Breast epithelium (tissue), 4 donors: ENCODE measurements at places on chromosomes 1 and 21. TPM values are rescaled to one million over a fixed set of nuclear protein-coding genes. Genes with fewer than 3 reads are reported as not detected.

DNA sequence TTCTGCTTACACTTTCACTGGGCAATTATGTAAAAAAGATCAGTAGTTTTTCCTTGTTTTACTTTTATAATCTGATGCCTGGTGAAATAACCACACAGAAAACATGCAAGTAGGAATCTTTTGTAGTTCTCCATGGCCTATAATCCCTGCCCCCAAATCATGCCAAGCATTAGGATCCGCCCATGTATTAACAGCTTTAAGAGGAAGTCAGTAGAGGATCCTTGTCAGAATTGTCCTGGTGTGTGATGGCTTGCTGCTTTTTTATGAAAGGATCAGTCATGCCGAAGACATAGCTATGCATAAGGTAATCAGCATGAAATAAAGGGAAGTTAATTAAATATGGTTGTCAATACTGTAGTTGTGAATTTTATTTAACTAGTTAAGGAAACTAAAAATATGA is 20.0 kb downstream of the ADGRL2 start:
- no peak for DNase-seq

- no peak for DNase-seq
These were observed 21.9 kb upstream of the LAX1 start for GRCh38 chr1:203743091-203743571.

DNA sequence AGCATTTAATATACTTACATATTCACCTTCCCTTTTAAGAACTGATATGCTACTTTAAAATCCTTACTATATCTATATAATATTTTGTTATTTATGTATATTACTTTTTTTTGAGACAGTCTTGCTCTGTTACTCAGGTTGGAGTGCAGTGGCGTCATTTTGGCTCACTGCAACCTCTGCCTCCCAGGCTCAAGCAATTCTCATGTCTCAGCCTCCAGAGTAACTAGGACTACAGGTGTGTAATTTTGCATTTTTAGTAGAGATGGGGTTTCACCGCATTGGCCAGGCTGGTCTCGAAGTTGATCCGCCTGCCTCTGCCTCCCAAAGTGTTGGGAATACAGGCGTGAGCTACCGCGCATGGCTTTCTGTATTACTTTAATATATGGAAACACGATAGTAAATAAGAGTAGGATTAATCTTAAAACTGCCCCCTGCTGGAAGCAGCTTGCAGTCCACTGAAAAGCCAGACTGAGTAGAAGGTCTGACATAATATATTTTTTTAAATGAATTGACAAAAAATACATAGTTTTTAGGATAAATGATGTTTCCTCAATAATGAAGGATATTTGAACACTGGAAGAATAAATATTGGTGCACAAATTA is 24.4 kb downstream of the RCAN3 start:
- DNase-seq = no peak

- no peak for DNase-seq
These were observed 19.6 kb upstream of the PIK3R3 start for GRCh38 chr1:46152016-46152415.

- DNase-seq = no peak
These were observed 16.2 kb upstream of the CAPN9 start for GRCh38 chr1:230730977-230731376.

DNA sequence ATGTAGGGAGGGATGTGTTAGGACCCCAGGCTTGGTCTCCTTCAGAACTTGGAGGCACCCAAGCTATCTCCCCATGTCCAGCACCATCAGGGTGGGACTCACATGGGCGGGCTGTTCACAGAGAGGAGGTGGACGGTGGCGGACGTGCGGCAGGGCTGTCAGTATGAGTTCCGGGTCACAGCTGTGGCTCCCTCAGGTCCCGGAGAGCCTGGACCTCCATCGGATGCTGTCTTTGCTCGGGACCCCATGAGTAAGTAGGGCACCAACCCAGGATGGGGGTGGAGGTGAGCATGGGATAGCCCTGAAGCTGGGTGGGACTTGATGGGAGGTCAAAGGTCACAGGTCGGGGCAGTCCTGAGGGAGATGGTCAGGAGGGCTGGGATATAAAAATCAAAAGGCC is 27.8 kb downstream of the IGFN1 start:
- DNase-seq = no peak

- no peak for DNase-seq
These were observed 15.1 kb downstream of the PSRC1 start for GRCh38 chr1:109267743-109268300.

DNA sequence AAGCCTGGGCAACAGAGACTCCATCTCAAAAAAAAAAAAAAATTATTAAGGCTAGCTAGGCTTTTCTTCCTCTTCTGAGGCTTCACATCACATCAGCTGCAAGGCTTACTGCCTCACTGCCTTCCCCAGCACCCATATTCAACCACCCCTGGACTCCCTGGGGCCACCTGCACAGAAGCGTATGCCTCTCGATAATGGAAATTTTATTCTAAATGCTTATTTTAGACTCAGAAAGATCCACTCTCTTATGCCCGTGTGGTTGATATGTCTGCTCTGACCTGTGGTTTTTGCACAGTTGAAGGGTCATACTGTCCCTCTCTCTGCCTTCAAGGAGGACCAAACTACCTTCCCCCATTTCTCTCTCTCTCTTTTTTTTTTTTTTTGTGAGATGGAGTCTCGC is 1.5 kb upstream of the FCRLA start:
- no peak for DNase-seq

GRCh38 chr1:236768601-236769000 is 26.5 kb upstream of the MTR start:
- DNase-seq = no peak

GRCh38 chr1:20753589-20753988 is 21.1 kb upstream of the SH2D5 start:
- DNase-seq = no peak

DNA sequence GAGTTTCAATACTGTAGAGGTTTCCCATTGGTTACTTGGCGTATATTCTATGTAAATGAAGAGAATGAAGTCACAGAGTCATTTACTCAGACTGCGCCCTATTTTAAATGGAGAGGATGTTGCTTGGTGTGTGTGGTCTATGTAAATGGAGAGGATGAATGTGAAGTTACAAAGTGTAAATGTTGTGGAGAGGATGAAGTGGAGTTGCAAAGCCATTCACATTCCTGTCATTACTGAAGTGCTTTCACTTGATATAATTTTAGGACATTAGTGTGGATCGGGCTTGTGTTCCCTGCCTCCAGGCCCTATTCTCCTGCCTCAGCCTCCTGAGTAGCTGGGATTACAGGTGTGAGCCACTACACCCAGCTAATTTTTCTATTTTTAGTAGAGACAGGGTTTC is 99.4 kb upstream of the CACYBP start:
- no peak for DNase-seq

DNA sequence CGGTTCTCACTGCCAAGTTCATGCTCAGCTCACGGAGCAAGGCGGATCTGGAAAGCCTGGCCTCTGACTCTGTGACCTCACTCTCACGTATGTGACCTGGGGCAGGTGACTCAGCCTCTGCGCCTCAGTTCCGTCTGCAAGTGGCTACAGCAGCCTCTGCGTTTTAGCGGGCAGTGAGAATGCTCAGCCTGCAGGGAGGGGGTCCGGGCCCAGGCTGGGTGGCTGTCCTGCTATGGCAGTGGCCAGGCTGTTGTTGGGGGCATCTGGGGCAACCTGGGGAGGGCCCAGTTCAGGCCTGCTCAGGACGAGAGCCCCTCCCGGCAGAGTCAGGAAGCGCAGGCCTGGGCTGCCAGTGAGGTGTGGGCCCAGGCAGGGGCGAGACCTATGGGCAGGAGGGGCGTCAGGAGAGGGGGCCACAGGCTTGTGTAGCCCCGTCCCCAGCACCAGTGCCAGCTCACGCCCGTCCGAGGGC is 27.9 kb downstream of the ARHGEF16 start:
- peak; percentile 47 for DNase-seq

DNA sequence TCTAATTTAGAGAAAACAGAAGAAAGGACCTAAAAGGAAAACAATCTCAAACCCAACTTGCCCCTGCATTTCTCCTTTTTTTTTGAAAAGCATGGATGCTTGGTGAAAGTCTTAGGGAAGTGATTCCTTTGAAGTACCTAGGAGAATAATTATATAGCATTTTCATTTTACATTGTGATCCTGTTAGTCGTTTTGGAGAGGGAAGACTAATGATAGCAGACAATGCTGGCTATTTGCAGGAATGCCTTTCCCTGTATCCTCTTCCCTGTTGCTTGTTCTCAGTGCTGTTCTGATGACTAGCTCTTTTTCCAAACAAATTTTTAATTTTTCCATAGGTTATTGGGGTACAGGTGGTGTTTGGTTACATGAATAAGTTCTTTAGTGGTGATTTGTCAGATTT is 53.9 kb downstream of the LAMC1 start:
- DNase-seq = no peak

- no peak for DNase-seq
These were observed 112.5 kb downstream of the CSMD2 start for GRCh38 chr1:34052565-34052964.

GRCh38 chr1:226558036-226558650 is 9.6 kb downstream of the STUM start:
- no peak for DNase-seq

DNA sequence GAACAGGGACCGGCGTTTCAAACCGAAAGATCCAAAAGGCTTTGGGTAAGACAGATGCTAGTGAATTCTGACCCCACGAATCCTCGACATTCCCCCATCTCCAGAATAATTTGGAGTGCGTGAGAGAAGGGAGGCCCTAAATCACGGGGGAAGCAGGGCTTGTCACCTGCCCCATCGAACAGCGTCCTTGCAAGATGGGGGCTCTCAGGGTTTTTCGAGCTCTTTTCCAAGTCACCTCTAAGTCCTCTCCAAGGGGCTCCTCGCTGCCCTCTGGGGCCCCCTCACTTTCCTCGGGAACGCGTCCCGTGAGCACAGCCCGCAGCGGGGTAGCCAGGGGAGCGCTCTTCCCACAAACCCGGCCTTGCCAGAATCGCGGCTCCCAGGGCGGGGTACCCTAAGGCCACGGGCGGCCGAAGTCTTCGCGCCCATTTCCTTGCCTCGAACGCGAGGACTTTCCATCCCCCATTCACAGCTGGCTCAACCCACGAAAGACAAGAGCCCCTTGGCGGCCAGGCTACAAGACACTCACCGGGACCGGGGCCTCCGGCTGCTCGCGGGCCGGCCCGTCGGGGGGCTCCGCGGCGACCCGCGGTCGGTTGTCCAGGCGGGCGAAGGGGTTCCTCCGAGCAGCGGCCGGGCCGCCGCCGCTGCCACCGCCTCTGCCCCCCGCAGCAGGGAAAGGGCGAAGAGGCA is 546 bp downstream of the DONSON start:
- no peak for DNase-seq

- no peak for DNase-seq
These were observed 6.6 kb upstream of the RGS8 start for GRCh38 chr1:182690886-182691443.

DNA sequence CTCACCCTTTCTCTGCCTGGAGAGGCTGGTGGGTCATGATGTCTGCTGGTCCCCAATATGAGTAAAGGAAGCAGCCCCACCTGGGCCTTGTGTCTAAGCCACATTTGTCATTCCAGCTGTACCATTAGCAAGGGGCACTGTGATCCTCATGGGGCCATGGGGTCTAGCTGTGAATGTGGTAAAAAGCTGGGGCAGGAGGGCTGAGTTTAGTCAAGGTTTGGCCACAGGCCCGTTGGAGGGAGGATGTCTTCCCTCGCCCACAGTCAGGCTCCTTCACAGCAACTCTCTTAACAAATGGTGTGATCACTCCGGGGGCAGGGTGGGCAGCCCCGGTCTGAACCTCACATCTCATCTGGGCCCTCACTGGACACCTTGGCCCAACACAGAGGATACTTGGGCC is 115.4 kb downstream of the DMRTB1 start:
- no peak for DNase-seq

- DNase-seq = no peak
These were observed 20.5 kb upstream of the MTF1 start for GRCh38 chr1:37879865-37880264.

GRCh38 chr1:200520735-200521134 is 99.8 kb downstream of the KIF14 start:
- DNase-seq = no peak

DNA sequence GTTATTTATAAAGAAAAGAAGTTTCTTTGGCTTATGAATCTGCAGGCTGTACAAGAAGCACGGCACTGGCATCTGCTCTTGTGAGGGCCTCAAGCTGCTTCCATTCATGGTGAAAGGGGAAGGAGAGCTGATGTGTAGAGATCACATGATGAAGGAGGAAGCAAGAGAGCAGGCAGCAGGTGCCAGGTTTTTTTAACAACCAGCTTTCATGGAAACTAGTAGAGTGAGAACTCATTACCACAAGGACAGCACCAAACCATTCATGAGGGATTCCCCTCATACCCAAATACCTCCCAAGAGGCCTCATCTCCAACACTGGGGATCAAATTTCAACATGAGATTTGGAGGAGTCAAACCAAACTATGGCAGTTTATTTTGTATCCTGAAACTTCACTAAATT is 85.8 kb upstream of the CAMK1G start:
- DNase-seq = no peak

DNA sequence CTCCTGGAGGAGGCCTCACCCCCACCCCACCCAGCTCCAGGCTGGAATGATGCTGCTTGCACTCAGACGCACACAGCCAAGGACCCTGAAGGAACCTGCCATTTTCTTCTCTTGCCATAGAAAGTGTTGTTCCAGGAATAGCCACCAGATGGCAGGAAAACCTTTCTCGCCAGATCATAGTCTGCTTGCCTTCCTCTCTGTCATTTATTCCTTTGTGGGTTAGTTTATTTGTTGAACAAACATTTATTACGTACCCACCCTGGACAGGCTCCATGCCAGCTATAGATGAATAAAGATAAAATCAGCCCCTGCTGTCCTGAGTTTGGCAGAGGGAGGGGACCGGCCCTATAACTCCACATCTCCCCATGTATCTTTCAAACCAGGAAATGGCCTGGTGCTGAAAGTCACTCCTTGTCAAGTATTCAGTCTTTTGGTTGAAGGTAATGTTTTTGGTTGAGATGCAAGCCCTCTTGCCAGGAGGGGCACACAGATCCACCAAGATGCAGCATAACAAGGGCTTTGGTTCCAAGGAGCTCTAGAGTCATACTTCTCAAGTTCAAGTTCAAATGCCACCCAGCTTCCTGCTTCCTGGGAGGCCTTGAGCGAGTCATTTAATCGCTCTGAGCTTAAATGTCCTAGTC is 7.0 kb upstream of the KCNC4 start:
- no peak for DNase-seq

GRCh38 chr1:152479792-152480595 is 30.6 kb upstream of the LCE5A start:
- DNase-seq = no peak

Gene PTGFRN
- 10.6 TPM for total RNA-seq

Gene SPRR2E
- total RNA-seq = not detected

Gene PLA2G2C
- total RNA-seq = not detected

Gene HSD3B2
- total RNA-seq = not detected

Gene FMO1
- total RNA-seq = 9.4 TPM

Gene CYB5RL
- 4.5 TPM for total RNA-seq
